ENCODE measurements at places on chromosomes 5 and 9. TPM values are rescaled to one million over a fixed set of nuclear protein-coding genes. Genes with fewer than 3 reads are reported as not detected.

The FSD1L gene
- 3.2 TPM for total RNA-seq

The UIMC1 gene
- total RNA-seq, result 46.4 TPM

The MARCHF11 gene
- not detected for total RNA-seq

The GALNT12 gene
- total RNA-seq, result 3.7 TPM

The SLC6A3 gene
- total RNA-seq, result 0.17 TPM

The TRPM3 gene
- not detected for total RNA-seq

The ECM2 gene
- 0.12 TPM for total RNA-seq

The LHX6 gene
- total RNA-seq, result 0.39 TPM

The PLPP6 gene
- 11.8 TPM for total RNA-seq

The ACOT12 gene
- total RNA-seq, result not detected

The TAF11L2 gene
- not detected for total RNA-seq

The SPTLC1 gene
- 66.9 TPM for total RNA-seq

The TNFSF15 gene
- total RNA-seq, result 0.36 TPM

The PCDHGC5 gene
- not detected for total RNA-seq

The PFN3 gene
- not detected for total RNA-seq

The APBA1 gene
- 0.47 TPM for total RNA-seq

The SPINK5 gene
- total RNA-seq, result not detected

The LRSAM1 gene
- total RNA-seq, result 8.0 TPM

The INSL4 gene
- 19.2 TPM for total RNA-seq

The PCDHGB1 gene
- 2.1 TPM for total RNA-seq

The ANKRD33B gene
- total RNA-seq, result 13.1 TPM

The EXOC3 gene
- 32.2 TPM for total RNA-seq

The RNF180 gene
- total RNA-seq, result 0.60 TPM

The ADAMTS2 gene
- 0.11 TPM for total RNA-seq

The TMEM215 gene
- total RNA-seq, result not detected

The RNF44 gene
- 47.4 TPM for total RNA-seq

The BAAT gene
- 0.48 TPM for total RNA-seq

The C9orf153 gene
- not detected for total RNA-seq

The TNFSF8 gene
- not detected for total RNA-seq

The CDH9 gene
- total RNA-seq, result not detected

The TMEFF1 gene
- total RNA-seq, result 1.5 TPM

The C9orf85 gene
- 14.6 TPM for total RNA-seq

The UBE2QL1 gene
- total RNA-seq, result 0.15 TPM

The LCN1 gene
- not detected for total RNA-seq
